Activated CD4-positive, alpha-beta T cell treated with anti-CD3 and anti-CD28 coated beads, Interleukin-2, amount 50 U/mL, for 1 hour (primary cell): ENCODE measurements at places on chromosomes 7 and 10.
A peak's percentile ranks its signal among the peaks of the same experiment; 100 is the strongest.

DNA sequence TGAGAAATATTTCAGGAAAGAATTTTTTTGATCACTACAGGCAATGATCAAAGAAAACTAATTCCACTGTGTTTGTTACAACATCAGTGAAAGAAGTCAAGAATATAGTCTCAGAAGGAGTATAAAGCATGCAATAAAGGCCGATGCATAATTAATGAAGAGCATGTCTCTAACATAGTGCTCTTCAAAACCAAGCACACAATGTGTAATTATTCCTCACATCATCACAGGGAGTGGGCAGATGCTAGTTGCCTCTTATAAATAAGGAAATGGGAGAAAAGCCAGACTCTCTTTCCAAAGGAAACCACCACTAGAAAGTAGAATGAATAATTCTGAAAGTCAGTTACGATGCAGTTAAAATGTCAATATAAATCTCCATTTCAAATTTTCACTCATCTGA is 220.1 kb downstream of the TEX36 start:
- DNase-seq, result no peak

- no peak for DNase-seq
Observed at GRCh38 chr10:11042357-11042756, 24.7 kb downstream of the CELF2 start.

DNA sequence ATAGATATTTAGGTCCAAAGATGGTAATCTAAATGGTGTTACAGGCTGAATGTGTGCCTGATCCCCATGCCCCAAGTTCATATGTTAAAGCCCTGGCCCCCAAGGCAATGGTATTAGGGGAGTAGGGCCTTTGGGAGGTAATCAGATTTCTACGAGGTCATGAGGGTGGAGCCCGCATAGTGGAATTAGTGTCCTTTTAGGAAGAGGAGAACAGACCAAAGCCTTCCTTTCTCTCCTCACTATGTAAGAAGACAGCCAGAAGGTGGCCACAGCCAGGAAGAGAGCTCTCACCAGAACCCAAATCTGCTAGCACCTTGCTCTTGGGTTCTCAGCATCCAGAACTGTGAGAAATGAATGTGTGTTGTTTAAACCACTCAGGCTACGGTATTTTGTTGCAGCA is 15.2 kb downstream of the ERVW-1 start:
- DNase-seq, result no peak

GRCh38 chr10:111277661-111278060 is 200.8 kb downstream of the ADRA2A start:
- DNase-seq, result no peak

DNA sequence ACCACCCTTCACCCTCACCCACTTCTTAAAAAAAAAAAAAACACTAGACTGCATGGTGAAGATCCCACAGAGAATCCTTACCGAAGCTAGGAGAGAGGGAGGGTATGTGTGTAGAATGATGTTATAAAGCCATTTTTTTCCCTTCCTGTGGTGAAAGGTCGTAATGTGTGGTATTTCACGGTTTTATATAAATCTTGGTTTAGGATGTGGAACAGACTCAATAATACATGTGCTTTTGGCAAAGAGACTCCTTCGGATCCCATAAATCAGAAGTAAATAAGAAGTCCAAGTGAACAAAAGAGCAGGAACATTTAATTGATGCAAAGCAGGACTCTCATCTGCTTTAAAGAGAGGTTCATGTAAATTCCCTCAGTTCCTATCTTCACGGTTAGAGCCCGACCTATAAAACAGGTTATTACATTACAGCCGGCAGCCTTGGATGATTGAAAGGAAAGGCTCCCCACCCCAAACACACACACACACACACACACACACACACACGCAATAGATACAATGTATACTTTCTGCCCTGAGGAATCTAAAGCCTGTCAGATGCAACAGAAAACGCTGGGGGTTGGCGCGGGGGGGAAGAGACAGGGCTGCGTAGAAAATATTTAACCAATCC is 8.8 kb downstream of the DLX5 start:
- DNase-seq, result no peak

GRCh38 chr7:15326044-15326644 is 235.7 kb downstream of the AGMO start:
- DNase-seq, result no peak

DNA sequence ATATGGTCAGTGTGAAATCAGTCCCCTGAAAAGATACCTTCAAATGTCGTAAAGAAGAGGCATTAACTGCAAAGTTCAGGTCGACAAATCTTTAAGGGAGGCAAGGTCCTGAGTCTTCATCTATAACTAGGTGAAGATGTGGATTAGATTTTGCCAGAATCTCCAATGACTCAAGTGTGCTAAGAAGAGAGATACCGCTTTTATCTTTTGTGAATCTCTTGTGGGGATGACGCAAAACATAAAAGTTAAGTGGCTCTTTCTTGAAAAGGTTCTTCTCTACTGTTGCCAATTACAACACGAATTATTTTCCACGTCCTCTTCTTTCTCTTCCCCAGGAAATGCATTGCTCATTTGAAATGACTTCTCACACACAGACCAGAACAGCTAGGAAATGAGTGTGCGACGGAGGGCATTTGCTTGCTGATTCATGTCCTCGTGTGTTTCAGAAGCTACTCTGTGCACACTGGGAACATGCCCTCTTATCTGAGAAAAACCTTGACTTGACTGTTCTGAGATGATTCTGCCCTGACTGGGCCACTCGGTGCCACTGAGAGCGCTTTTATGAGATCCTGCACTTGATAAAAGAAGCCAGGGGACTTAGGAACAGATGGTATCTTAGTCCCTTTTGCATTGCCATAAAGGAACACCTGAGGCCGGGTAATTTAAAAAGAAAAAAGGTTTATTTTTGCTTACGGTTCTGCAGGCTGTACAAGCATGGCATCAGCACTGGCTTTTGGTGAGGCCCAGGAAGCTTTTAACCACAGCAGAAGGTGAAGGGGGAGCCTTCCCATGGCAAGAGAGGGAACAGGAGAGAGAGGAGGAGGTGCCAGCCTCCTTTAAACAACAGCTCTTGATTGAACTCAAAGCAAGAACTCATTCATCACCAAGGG is 169.5 kb upstream of the PFKP start:
- DNase-seq, result no peak

- DNase-seq, result no peak
Observed at GRCh38 chr7:39924122-39924521, 25.9 kb upstream of the CDK13 start.

DNA sequence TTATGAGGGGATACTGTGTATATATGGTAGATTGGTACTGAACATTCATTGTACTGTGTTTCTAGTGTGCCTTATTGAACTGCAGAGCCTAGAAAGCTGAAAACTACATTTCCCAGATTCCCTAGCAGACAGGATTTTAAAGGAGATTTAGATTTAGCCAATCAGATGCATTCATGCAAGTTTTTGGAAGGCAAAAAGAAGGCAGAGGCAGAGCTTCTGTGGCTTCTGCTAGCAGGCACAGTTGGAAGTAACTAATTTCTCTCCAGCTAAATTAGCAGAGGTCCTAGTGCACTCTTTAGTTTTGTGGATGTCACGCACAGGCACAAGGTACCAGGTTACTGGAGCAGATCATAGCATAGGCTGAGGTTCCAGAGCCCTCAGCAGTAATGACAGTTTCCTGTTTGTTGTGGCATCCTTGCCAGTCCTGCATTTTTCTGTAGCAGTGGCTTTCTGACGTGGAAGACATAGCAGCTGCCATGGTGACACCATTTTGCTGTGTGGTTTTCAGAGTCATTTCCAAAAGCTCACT is 83.7 kb upstream of the CCDC71L start:
- DNase-seq, result no peak

- no peak for DNase-seq
Observed at GRCh38 chr10:126375299-126375698, 13.0 kb downstream of the ADAM12 start.

DNA sequence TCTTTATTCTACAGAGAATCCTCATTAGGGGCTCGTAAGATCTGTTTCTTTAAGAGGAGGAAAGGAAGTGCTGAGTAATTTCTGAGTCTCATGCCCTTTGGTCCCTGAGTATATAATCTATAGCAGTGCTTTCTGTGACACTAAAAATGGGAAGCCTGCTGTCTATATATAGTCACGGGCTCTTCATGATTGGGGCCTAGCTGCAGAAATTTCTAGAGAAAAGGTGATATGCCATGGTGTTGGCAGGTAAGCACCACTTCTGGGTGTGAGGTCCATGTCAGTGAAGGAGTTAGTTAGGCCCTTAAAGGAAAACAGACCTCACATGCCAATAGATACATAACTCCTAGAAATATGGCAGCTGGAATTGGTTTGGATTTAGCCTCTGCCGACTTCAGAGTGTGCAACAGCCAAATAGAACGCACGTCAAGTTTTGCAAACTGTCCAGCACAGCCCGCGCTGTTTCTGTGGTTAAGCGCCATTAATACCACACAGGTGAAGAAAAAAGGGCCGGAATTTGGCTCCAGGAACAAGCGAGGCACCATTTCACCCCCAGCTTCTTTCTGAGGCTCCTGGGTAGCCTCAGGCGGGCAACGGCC is 123.2 kb downstream of the TACC2 start:
- no peak for DNase-seq

- peak; percentile 90 for DNase-seq
Observed at GRCh38 chr7:5396999-5397663, 26.5 kb downstream of the TNRC18 start.

DNA sequence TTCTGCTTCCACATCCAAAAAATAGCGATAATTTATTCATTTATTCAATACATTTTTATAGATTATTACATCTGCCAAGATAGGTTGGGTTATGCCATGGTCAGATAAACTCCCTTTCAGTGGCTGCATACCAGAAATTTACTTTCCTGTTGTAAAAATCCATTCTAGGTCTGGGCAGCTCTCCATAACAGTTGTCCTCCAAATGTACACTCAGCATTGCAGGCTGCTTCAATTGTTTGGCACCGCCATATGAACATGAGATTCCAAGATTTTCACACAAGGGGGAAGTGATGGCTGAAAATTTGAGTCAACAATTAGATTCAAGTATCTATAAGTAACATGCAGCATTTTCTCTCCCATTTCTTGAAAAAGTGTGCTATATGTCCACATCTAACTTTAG is 568.7 kb downstream of the ETV1 start:
- DNase-seq, result no peak

DNA sequence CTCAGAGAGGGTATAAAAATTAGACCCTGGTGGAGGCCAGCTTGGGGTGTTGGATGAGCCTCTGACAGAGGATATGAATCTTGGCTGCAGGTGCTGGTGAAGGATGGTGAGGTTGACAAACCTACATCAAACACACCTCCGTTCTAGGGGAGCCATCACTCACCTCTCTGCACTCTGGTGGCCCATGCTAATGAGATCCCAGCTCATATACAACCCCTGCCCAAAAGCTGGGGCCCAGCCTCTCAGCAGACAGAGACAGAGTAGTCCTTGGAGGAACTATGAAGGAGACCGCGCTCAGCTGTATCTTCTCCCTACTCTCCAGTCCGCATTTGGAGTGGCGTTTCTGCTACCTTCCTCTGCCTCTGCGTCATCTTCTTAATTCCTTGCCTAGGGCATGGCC is 83.1 kb upstream of the SORCS3 start:
- DNase-seq, result no peak

- DNase-seq, result no peak
Observed at GRCh38 chr7:117172283-117172682, 150.6 kb downstream of the WNT2 start.

- no peak for DNase-seq
Observed at GRCh38 chr7:20440472-20441105, 109.9 kb downstream of the ITGB8 start.
